ENCODE measurements at places on chromosomes 4 and X.
A peak's percentile ranks its signal among the peaks of the same experiment; 100 is the strongest.

GRCh38 chr4:108828620-108829019 lies 65.8 kb upstream of the ETNPPL start:
- DNase-seq = no peak

- no peak for DNase-seq
Observed at GRCh38 chr4:6668391-6668790, 25.3 kb upstream of the S100P start.

DNA sequence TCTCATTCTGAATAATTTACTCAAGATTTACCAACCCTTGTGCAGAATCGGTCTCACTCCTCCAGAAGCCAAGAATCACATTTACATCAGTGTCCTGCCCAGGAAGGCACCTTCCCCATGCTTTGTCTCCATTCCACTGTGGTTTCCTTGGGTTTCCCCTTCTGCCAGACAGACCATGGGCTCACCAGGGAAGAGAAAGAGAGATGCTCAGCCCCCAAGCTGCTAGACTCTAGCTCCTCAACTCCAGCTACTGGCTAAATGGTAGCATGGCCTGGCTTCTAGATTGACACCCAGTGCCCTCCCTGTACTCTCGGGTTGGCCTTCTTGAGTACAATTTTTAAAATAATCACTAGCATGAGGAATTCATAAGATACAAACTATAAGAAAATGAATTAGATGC lies 12.9 kb downstream of the TLR10 start:
- DNase-seq = no peak

DNA sequence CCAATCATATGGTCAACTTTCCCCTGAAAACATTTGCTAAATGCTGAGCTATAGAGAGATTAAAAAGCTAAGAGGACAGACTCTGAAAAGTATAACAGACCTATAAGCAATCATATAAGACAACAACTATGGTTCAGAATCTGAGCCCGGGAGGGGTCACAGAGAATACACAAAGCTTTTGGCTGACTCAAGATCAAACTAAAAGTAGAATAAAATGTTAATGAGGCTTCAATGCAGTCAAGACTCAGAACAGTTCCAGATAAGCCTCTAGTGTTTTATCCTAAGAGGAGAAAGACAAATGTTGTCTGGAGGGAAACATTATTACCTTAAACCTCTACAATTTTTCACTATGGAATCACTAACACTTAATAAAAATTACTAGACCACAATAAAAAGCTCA lies 175.4 kb upstream of the VEGFC start:
- DNase-seq = no peak

- DNase-seq = no peak
Observed at GRCh38 chrX:146973283-146973682, 158.7 kb upstream of the CXorf51A start.

DNA sequence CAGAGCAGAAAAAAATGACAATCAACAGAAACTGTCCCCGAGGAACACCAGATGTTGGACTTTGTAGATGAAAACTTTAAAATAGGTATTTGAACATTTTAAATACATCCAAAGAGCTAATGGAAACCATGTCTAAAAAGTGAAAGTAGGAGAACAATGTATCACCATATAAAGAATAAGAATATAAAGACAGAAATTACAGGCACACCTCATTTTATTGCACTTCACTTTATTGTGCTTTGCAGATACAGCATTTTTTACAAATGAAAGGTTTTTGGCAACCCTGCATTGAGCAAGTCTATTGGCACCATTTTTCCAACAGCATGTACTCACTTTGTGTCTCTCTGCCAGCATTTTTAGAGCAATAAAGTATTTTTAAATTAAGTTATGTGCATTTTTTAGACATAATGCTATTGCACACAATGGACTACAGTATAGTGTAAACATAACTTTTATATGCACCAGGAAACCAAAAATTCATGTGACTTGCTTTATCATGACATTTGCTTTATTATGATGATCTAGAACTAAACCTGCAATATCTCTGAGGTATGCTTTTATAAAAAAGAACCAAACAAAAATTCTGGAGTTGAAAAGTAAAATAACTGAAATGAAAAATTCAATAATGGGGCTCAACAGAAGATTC lies 212.4 kb upstream of the CASK start:
- DNase-seq = no peak

DNA sequence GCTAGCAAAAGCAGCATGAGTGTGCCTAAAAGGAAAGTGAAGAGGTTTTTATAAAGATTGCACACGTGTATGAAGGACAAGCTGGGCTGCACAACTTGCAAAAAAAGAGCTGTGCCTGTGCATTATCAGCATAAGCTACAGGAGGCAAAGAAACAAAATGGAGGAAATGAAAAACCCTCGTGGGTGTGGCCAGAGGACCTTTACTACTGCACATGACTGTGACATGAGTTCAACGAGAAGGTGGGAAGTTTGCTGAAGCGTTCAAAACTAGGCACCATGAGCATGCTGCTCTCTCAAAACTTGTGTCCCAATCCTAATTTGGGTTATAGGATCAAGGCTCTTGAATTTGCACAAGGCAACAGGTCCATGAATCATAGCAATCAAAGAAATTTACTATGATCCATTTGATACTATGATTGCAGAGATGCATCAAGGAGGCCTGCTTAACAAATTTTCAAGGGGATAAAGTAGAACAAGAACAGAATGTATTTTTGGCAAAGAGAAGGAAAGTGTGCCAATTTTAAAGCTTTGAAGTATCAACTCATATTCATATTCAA lies 38.1 kb upstream of the CXorf38 start:
- no peak for DNase-seq

GRCh38 chr4:147354237-147354636 lies 126.7 kb upstream of the EDNRA start:
- no peak for DNase-seq

DNA sequence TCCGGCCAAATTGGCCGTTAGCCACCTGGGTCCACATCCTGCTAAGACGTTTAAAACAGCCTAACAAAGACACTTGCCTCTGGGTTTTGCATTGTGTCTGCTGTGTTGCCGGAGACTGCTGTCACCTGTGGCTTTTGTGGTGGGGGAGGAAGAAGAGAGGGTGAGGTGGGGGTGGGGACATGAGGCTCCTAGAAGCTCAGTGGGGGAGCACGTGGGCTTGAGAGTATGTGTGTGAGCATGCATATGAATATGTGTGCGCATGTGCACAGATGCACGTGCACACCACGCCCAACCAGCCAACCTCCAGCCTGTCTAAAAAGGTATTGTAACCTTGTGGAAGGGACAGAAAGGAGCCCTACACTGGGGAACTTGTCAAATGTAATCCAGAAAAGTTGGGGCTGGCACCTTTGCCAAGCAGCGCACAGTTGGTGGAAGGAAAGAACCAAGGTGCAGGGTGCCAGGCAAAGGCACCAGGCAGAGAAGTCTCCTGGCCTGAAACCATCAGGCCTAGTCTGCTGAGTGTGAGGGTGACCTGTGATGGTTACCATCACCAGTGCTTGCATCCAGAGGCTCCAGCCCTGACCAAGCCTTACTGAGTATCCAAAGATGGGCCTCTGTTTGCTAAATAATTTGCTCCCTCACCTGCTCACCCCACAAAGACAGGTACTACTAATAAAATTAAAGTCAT lies 10.1 kb upstream of the SASH3 start:
- peak; percentile 53 for DNase-seq

- no peak for DNase-seq
Observed at GRCh38 chr4:133555671-133556070, 406.6 kb downstream of the PCDH10 start.

DNA sequence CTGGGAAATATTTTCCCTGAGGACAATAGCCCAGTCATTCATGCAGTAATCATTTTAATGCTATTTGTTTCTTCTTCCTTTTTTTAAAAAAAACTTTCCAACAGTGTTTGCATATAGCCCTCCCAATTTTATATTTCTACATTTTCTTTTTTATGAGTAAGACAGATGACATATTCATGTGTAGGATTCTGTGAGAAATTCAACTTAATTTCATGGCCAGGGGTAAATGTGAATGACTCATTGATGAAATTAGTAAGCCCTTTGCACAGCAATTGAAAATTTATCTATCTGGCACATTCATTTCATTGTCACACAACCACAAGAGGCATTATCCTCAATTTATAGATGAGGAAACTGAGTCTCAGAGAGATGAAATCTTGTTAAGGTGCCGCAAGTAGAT lies 13.7 kb upstream of the SMIM20 start:
- DNase-seq = no peak
